ENCODE measurements at places on chromosomes 2 and 18.

DNA sequence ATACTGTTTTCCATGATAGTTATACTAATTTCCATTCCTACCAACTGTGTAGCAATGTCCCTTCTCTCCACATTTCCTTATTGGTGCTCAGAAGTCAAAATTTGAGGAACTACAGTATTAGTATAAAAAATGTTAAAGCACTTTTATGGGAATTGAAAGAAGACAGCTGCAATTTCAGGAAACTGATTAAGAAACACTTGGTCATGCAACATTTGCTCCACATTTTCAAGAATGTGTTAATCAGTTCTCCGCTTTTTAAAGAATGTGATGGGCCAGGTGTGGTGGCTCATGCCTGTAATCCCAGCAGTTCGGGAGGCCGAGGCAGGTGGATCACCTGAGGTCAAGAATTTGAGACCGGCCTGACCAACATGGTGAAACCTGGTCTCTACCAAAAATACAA is 33.6 kb upstream of the MGAT4A start:
- no peak for DNase-seq

- DNase-seq = no peak
These were observed 81.5 kb upstream of the SMAD2 start for GRCh38 chr18:48011926-48012465.

DNA sequence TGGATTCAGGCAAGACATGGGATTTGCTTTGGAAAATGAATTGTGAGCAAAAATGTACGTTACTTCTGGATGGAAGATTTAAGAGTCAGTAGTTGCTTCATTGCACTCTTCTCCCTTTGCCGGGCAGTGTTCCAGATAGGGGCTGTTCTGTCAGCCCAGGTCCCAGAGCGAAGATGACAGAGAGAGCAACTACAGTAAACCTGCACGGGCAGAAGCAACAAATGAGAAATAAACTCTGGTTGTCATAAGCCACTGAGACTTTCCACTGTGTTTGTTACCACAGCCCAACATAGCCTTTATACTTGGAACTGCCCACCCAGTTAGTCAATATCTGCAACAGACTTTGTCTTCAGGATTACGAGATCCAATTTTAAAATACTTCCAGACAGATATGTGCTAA is 83.3 kb downstream of the CACNB4 start:
- DNase-seq = no peak

DNA sequence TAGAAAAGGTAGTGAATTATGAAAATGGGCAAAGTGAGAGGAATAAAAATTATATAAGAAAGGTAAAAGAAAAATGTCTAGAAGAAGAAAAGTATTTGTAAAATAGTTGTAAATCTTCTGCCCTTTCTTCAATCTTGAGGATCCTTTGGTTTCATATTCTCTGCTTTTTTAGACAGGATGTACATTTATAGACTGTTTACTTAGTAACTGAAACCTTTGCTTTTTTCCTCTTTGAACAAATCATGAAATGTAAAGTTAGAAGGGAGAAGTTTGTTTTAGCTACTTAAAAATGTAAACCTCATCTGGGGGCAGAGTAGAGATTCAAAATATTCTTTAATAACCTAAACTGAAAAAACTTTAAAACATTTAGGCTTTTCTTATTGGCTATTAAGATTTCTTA is 150.4 kb upstream of the ITGA4 start:
- no peak for DNase-seq

All from activated effector memory CD4-positive, alpha-beta T cell treated with Interleukin-2 at 50 U/mL for 16 hours (primary cell).